Activated naive CD8-positive, alpha-beta T cell treated with anti-CD3 and anti-CD28 coated beads, Interleukin-2, amount 50 U/mL, for 16 hours (primary cell): ENCODE measurements at places on chromosomes 13 and 19.

GRCh38 chr19:39154629-39155100 is 29.1 kb downstream of the PAK4 start:
- DNase-seq = no peak

- no peak for DNase-seq
These were observed 1333.1 kb downstream of the EFNB2 start for GRCh38 chr13:105202354-105202753.

DNA sequence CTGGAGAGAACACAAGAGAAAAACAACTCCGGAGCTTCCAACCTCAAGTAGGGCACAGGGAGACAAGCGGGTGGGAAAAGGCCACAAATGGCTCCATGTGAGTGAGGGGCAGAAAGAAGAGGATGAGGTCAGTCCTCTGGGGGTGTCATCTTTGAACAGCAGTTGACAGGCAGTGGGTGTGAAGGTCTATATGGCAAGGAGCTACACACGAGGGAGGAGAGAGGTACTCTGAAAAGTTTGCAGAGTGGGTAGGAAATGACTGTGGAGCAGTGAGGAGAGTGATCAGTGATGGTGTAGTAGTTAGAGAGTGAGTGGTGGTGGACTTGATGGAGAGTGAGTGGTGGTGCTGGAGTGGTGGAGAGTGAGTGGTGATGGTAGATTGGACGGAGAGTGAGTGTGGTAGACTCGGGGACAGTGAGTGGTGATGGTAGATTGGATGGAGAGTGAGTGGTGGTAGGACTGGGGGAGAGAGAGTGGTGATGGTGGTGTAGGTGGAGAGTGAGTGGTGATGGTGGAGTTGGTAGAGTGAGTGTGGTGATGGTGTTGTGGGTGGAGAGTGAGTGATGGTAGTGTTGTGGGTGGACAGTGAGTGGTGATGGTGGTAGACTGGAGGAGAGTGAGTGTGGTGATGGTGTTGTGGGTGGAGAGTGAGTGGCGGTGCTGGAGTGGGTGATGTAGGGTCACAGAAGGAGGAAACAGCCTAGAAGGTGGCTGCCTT is 4.0 kb downstream of the TFDP1 start:
- DNase-seq = no peak

- DNase-seq = no peak
These were observed 15.4 kb downstream of the OR10H4 start for GRCh38 chr19:15964231-15964630.

GRCh38 chr13:97189928-97190327 is 32.2 kb upstream of the MBNL2 start:
- DNase-seq = no peak

DNA sequence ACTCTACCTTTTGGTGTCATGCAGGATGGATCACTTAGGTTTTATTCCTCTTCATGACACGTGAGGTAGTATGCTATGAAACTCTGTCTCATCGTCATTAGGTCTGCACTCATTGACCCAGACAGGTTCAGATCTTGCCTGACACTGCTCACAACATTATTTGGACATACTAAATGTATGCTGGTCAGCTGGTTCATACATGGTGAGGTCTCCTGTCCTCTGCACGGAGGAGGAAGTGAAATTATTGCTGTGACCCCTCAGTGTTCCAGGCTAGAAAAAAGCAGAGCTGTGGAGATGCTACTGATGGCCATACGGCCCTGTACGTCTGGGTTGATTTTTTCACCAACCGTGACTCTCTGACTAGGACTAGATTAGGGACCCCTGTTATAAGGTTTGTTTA is 35.8 kb downstream of the LATS2 start:
- no peak for DNase-seq

- DNase-seq = no peak
These were observed 250.5 kb downstream of the TEX29 start for GRCh38 chr13:111570911-111571310.

DNA sequence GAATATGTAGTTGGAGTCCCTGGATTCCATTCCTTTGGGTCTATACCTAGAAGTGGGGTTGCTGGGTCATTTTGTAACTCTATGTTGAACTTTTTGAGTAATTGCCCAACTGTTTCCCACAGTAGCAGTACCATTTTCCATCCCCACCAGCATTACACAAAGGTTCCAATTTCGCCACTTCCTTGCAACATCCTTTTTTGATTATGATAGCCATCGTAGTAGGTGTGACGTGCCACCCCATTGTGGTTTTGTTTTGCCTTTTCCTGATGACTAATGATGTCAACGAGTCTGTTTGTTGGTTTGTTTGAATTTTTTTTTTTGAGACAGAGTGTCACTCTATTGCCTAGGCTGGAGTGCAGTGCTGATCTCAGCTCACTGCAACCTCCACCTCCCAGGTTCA is 3.3 kb upstream of the PEX11G start:
- DNase-seq = no peak
